ENCODE measurements at places on chromosomes 3 and 15. TPM values are rescaled to one million over a fixed set of nuclear protein-coding genes. Genes with fewer than 3 reads are reported as not detected.

FBXO40 gene
- not detected for total RNA-seq

DNA sequence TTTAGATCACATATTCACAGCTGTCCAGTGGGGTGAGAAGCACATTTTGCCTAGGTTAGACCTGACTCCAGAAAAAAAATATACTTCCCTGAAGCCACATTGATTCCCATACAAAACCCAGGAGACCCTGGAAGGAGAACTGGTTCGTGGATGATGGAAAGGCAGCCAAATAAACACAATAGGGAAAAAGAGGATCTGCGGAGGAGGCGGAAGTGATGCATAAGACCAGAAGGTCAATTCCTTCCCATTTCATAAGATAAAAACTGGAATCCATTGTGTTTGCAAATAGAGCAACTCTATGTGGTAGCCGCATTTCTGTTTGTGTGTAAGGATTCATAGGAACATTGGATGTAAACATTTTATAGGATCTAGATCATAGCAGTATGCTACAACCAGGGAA is 781.9 kb upstream of the GRM7 start:
- no peaks in the 10 kb centered on the region for H3K36me3 ChIP-seq
- DNase-seq: no peak
- H3K27me3 ChIP-seq: no peaks in the 10 kb centered on the region
- H3K4me3 ChIP-seq: no peak overlapping the region

- H3K27me3 ChIP-seq: no peaks in the 10 kb centered on the region
- peaks cover 16% of the 10 kb centered on the region for H3K36me3 ChIP-seq
- H3K4me3 ChIP-seq: no peak overlapping the region
Observed at GRCh38 chr3:46538803-46539442, 27.2 kb downstream of the LRRC2 start.

GRCh38 chr3:40278791-40279190 is 30.7 kb upstream of the EIF1B start:
- no peak overlapping the region for H3K4me3 ChIP-seq
- H3K4me1 ChIP-seq: no peaks in the 10 kb centered on the region
- H3K27me3 ChIP-seq: no peaks in the 10 kb centered on the region
- no peak for DNase-seq

- no peak overlapping the region for H3K27ac ChIP-seq
- no peaks in the 10 kb centered on the region for H3K4me1 ChIP-seq
- no peaks in the 10 kb centered on the region for H3K36me3 ChIP-seq
Observed at GRCh38 chr3:74329096-74329495, 285.4 kb downstream of the CNTN3 start.

DNA sequence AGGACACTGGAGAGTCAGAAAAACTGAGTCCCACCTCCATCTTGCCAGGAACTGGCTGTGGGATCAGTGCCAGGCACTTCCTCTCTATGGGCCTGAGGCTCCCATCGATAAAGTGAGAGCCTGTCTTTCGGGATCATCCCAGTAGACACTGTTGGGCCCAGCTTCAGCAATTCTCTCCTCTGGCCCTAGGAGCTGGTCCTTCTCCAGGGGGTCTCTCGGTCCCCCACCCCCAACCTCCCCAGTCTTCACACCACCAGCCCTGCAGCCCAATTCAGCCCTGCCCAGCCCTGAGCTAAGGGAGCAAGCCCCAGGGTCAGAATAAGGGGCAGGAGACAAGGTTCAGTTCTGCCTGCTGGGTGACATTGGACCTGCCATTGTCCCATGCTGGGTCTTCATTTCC is 4.5 kb upstream of the LCTL start:
- no peak overlapping the region for H3K4me3 ChIP-seq
- DNase-seq: no peak
- no peaks in the 10 kb centered on the region for H3K36me3 ChIP-seq
- H3K27ac ChIP-seq: no peak overlapping the region
- peaks cover 20% of the 10 kb centered on the region for H3K4me1 ChIP-seq

Measured in IMR-90 (cell line).